Fibroblast of upper back skin (primary cell): ENCODE measurements at places on chromosomes 6 and 20.

- DNase-seq: no peak
Measured at GRCh38 chr6:37072526-37072925, 67.1 kb downstream of the FGD2 start.

- DNase-seq: no peak
Measured at GRCh38 chr20:57587278-57587988, 26.5 kb downstream of the PCK1 start.

GRCh38 chr6:169648092-169648491, 53.7 kb downstream of the WDR27 start:
- DNase-seq: no peak

- peak; percentile 81 for DNase-seq
Measured at GRCh38 chr6:12348530-12349511, 58.7 kb downstream of the EDN1 start.

GRCh38 chr6:33410050-33410710, 634 bp upstream of the PHF1 start:
- peak; percentile 98 for DNase-seq

GRCh38 chr6:122749451-122750050, 30.0 kb upstream of the FABP7 start:
- DNase-seq: peak; percentile 5

DNA sequence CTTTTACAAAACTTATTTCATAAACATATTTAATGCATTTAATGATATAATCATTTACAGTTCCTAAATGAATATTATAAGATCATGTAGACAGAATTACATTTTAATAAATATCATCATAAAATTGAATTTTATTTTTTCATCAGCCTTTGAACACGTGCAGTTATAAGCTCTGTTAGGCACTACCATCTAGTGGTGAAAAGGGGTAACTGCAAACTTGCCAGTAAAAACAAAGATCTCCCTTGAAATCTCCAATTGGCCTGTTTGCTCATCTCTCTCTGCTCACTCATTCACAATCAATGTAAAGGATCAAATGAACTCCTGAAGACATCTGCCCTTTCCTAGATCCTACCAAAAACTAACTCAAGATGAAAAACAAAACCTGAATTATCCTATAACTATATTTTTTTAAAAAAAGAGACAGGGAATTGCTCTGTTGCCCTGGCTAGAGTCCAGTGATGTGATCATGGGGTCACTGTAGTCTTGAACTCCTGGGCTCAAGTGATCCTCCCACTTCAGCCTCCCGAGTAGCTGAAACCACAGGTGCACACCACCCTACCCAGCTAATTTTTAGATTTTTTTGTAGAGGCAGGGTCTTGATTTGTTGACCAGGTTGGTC, 31.7 kb downstream of the SAMHD1 start:
- DNase-seq: peak; percentile 61

DNA sequence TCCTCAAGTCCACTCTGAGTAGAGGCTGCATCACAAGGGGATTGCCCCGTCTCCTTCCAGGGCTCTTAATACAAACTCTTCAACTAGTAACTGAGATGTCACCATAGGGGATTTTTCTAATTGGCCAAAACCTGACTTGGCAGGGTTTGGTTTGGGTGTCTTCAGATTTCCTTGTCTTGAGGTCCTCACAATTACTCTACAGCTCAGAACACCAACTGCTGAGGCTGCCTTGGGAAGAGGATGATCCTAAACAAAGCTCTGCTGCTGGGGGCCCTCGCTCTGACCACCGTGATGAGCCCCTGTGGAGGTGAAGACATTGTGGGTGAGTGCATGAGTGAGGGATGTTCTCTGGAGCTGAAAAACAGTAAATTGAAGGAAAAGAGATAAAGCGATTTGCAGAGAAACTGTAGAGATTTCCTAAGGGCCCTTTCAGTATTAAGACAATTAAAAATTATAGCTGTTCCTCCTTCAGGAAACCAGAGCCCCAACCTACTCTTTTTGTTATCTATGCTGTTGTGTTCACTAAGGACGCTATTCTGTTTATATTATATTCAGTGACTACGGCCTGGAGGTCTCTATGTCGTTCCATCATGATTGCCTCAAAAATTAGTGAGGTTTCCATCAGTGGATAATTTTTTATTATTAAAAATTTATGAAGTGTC, at the start of gene HLA-DQA1:
Gene HLA-DQA1 (plus strand): TSS at position 188 of the 662 bp plus-strand sequence. CDS start 53 bp downstream, at position 241.
- no peak for DNase-seq

- no peak for DNase-seq
Measured at GRCh38 chr6:90948540-90948939, 361.7 kb upstream of the MAP3K7 start.

- DNase-seq: no peak
Measured at GRCh38 chr6:11356404-11357155, 124.1 kb upstream of the NEDD9 start.

GRCh38 chr20:17622086-17622850, 52.4 kb downstream of the DSTN start:
- DNase-seq: no peak

DNA sequence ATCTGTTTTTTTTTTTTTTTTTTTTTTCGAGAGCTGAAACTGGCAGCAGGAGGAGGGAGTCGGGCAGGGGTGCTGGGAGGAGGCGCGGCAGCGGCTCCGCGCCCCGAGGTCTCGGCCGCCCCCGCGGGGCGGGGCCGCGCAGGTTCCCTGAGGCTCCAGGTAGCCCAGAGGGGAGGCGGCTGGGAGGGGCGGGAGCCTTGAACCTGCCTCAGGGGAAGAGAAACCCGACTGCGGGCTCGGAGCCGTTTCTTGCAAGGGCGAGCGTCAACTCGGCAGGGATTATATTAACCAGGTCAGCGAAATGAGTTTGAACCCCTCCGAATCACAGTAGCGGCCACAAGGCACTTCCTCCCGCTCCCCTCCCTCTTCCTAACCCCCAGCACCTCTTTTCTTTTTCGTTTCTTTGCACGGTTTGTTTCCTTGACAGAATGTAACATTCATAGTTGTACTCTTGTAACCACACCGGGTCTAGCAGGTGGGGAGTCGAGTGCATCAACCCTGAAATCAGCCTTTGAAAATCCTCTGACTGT, 2.0 kb downstream of the MYB start:
- no peak for DNase-seq

DNA sequence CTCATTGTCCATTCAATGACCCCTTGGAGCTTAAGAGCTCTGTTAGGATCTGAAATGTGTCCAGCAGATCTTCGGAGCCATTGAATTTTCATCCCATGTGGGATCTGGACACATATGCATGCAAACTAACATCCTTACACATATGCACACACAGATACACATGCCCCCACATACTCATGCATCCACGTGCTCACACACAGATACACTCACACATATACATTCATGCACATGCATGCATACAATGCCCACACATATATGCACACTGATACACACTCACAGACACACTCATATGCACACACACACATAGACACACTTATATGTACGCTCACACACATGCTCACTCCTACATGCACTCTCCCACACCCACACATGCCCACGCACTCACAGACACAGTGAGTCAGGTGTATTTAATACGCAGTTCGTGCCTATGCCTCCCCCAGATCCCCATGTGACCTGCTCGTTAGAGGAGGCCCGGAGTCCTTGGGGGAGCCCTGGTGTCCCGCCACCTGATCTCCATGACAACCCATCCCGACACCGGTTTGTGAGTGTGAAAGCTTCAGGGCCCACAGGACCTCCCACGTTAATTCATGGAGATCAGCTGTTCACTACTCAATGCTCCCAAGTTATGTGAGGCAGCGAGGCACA, 121.9 kb upstream of the SULF2 start:
- DNase-seq: no peak

GRCh38 chr20:23255106-23255505, 95.5 kb upstream of the NXT1 start:
- no peak for DNase-seq

- no peak for DNase-seq
Measured at GRCh38 chr6:71507183-71507582, 218.6 kb downstream of the OGFRL1 start.

DNA sequence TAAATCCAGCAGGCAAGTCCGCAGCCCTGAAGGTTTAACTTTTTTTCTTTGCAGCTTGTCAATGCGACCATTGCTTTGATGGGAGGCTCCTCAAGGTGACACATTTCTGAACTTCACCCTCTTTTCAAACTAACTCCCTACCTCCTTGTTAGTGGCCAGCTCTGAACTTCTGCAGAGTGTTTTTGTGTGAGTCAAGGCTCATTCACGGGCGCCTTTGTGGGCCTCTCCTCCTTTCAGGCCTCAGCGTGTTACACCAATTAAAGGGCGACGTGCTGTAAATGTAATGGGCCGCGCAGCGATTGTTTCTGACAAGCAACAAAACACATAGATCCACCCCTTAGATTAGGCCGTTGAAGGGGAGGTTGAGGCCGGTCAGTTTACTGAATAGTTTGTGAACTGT, 45.5 kb upstream of the NR2E1 start:
- DNase-seq: no peak

DNA sequence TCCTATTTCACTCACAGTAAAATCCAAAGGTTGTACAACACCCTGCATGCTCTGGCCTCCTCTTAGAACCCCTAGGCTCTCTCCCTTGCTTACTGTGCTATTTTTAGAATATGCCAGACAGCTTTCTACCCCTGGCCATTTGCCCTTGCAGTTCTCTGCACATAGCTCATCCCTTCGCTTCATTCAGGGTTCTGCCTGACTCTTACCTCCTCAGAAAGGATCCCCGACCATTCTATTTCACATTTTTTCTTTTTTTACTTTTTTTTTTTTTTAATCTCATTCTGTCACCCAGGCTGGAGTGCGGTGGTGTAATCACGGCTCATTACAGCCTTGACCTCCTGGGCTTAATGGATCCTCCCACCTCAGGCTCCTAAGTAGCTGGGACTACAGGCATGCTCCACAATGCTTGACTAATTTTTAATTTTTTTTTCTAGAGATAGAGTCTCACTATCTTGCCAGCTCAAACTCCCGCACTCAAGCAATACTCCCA, 33.6 kb downstream of the COMMD7 start:
- no peak for DNase-seq

- no peak for DNase-seq
Measured at GRCh38 chr6:56160489-56160888, 86.9 kb downstream of the COL21A1 start.

GRCh38 chr6:25750906-25751305, 3.6 kb upstream of the SLC17A4 start:
- no peak for DNase-seq

- DNase-seq: peak; percentile 24
Measured at GRCh38 chr20:22389836-22390542, 194.4 kb downstream of the FOXA2 start.

DNA sequence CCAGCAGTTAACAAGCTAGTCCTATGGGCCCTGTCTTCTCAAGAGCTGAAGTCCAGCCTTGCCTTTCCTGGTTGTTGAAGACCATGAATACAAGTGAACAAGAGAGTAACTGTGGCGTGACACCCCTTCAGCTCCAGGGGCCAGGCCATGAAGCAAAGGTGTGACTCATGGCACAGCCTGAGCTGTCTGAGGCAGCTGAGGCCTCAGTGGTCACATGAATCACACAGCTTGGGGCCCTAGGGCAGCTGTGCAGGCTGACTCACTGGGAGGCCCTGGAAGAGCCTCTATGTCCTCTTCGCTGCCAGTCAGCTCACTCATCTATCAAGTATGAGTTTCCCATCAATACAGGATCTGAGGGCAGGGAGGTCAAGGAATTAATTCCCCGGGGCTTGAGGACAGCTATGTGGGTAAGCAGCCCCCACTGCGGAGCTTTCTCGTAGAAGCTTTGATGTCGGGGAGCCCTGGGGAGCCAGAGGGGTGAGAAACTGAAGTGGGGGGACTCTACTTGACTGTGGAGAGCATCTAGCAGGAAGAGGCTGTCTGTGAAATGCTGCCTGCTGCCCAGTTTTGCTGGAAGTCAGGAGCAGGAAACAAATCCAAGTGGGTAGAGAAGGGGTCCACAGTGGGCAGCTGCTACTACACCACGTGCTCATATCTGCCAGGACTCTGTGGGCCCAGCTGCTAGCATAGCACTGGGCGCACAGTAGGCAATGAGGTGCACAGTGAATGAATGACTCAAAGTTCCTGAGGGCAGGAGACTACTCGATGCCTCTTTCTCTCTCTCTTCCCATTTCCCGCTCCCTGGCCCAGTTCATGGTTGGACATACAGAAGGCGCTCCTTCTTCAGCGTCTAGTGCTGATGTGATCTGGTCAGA, 13.7 kb upstream of the FAM83C start:
- DNase-seq: peak; percentile 100
